ENCODE measurements at places on chromosomes 3 and 15.

DNA sequence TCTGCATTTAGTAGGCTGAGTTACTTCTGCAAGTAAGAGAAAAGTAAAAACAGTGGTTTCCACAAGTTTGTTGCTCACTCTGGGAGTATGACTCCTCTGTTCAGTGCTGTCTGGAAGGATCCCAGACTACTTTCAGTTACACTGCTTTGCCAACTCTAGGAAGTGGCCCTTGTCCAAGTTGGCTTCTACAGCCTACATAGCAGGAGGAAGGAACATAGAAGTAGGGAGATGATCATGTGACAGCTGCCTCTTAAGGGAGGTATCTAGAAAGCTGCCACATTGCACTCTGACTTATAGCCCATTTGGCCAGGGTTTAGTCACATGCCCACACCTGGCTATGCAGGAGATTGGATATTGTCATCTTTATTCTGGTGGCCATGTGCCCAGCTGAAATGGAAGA lies 298.1 kb downstream of the NSUN3 start:
- DNase-seq, result peak; percentile 49

- no peak for DNase-seq
These were observed 3.1 kb downstream of the CPLX3 start for GRCh38 chr15:74829486-74829885.

DNA sequence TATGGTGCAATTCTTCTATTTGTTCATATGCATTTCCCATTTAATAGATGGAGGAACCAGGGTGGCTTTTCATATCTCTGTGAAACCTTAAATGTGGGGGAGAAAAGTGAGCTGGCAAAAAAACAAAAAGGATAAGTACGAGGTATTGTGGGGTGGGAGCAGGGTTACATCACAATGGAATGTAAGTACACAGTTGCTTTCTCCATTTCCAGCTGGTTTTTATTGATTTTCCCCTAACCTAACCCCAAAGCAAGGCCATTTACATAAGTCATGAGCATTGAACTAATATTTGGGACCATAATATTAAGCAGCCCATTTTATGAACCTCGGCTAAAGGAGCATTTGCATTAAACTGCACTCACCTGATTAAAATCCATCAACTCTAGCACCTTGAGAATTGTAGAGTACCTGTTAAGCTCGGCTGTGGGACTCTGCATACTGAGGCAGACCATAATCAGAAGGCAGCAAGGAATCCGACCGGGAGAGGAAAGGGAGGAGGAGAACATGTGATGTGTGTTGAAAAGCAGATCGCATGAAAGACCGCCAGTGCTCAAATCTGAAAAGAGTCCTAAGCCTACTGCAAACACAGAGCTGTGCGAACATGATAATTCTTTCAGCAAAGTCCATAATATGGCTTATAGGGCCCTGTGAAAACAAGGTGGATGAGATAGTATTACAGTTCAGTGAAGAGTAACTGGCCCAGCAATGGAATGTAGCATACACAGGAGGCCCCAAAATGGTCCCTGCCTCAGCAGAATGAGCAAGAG lies 513.4 kb downstream of the FHIT start:
- DNase-seq, result no peak

- no peak for DNase-seq
These were observed 113.5 kb upstream of the CHL1 start for GRCh38 chr3:83096-83495.

- no peak for DNase-seq
These were observed 219.9 kb downstream of the NFKBIZ start for GRCh38 chr3:102069211-102069662.

DNA sequence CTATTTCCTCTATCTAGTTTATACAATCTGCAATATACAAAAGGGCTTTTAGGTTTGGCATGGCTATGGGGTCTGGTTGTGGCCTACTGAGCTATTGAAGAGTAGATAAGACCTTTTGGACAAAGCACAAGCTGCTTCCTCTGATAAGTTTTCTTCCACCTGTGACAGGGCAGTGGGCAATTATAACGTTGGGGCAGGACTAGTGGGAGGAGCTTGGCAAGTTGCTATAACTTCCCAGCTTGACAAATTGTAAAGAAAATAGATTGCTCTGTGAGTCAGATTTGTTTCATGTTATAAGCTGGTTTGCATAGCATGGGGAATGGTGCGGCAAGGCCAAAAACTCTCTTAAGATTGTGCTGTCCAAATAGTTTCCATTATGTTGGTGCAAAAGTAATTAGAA lies 64.9 kb downstream of the SLC7A14 start:
- no peak for DNase-seq

DNA sequence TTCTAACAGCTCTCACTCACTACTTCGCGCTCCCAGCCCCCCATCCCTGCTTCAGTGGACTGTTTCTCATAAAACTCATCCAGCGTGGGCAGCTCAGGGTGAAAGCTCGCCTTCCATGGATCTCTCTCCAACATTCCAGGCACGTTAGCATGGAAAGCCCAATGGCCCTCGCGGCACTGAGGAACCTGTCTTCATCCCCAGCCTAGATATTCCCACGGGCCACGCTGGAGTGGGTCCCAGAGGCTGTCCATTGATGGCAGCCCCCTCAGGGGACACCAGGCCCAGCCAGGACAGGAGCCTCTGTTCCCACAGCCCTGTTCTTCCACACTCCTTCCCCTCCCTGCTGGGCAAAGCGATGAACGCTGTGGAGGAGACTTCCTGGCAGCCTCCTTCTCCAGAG lies 121.1 kb downstream of the SEC22A start:
- DNase-seq, result no peak

GRCh38 chr15:99732751-99733267 lies 428 bp downstream of the LYSMD4 start:
- peak; percentile 48 for DNase-seq

DNA sequence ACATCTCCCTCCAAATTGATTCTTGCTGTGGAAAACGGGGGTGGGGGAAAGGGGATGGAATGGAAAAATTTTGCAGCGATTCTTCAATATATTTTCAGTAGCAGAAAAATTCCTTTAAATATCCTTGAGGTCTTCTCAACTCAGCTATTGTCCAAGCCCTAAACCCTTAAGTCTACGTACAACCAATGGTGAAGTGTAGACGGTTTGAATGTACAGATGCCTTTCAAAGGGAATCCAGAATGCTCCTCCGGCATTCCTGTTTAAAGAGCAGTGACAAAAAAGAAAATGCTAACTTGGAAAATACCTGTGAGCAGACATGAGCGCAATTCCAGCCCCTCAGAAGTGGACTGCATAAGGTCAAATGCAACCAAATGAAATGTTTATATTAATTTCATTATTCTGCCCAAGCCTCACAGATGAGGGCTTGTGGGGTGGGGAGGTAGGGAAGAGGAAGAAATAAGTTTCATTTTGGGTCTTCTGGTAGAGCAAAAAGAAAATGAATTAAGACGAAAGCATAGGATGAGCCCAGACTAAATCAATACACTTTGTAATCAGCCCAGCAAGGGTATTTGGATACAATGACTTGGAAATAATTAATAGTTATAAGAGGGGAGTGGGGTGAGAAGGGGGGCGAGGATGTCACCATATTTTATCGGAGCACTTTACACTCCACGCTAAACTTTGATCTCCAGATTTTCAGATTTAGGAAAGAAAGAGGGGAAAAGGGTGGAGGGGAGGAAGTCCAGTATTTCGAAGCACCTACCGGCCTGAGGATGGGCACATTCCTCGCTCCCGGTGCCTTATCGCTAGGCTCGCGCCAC lies 2.7 kb downstream of the FOXP1 start:
- no peak for DNase-seq

DNA sequence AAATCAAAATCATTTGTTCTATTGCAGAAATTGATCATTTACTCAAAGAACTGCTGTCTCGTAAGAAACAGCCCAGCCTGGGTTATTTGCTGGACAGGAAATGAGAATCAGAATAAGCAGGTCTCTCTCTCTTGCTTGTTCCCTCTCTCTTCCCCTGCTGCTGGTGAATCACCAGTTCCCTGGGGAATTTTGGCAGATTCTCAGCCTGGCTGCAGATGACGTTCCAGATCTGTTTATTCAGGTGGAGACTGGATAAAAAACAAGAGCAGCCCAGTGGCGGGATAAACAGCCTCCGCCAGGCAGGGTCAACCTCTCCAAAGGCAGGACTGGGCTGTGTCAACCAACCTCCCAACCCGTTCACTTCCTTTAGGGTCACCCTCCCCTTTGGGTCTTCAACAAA lies 72.1 kb downstream of the LRIG1 start:
- DNase-seq, result peak; percentile 68

DNA sequence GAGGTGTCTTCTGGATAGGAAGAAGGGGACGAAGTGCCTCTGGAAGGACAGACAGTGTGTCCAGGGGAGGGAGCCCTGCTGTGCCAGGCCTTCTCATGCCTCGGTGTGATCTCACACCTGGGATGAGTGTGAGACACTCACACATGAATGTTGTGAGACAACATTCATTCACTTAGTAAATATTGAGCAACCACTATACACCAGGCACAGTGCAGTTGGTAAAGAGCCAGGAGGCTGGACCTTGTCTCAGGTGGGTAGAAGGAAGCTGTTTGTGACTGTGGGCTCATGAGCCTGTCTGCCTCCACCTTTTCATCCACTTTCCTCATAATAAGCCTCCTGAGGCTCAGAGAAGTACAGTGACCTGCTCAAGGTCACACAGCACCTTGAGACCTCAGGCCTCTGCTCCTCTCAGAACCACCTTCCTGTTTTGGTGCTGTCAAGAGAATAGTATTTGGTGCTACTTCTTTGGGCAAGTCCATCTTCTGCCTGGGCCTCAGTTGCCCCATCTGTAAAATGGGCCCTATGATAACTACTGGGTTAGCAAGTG lies 20.9 kb downstream of the SLC6A6 start:
- DNase-seq, result peak; percentile 52

GRCh38 chr15:79930516-79930915 lies 33.7 kb upstream of the MTHFS start:
- DNase-seq, result no peak

GRCh38 chr15:85154061-85154460 lies 172.4 kb downstream of the PDE8A start:
- DNase-seq, result no peak

DNA sequence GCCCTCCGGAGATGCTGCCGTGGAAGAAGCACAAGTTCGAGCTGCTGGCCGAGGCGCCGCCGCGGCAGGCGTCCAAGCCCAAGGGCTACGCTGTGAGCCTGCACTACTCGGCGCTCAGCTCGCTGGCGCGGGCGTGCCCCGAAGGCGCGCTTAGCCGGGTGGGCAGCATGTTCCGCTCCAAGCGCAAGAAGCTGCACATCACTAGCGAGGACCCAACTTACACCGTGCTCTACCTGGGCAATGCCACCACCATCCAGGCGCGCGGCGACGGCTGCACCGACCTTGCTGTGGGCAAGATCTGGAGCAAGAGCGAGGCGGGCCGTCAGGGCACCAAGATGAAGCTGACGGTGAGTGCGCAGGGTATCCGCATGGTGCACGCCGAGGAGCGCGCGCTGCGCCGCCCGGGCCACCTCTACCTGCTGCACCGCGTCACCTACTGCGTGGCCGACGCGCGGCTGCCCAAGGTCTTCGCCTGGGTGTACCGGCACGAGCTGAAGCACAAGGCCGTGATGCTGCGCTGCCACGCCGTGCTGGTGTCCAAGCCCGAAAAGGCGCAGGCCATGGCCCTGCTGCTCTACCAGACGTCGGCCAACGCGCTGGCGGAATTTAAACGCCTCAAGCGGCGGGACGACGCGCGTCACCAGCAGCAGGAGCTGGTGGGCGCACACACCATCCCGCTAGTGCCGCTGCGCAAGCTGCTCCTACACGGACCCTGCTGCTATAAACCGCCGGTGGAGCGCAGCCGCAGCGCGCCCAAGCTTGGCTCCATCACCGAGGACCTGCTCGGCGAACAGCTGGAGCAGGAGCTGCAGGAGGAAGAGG lies 1.3 kb downstream of the FAM43A start:
- DNase-seq, result peak; percentile 48

DNA sequence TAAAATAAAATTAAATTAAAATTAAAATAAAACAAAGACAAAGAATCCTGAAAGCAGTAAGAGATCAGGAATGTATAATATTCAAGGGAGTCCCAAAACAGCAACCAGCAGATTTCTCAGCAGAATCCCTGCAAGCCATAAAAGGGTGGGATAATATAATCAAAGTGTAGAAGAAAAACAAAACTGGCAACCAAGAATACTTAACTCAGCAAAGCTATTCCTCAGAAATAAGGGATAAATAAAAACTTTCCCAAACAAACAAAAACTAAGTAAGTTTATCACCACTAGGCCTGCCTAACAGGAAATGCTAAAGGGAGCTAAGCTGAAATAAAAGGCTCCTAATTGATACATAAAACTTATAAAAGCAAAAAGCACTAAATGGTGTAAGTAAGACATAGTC lies 29.8 kb downstream of the THBS1 start:
- DNase-seq, result no peak

DNA sequence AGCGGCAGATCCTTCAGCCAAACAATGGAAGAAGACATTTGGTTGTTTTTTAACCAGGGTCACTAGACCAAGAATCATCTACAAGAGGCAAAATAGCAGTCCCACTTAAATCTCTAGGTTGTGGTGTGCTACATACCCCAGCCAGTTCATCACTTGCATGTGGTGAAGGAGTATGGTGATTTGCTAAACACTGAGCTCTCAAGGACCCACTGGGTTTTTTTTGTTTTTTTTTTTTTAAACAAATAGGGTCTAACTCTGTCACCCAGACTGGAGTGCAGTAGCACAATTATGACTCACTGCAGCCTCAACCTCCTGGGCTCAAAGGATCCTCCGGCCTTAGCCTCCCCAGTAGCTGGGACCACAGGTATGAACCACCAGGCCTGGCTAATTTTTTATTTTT lies 508.0 kb downstream of the FOXP1 start:
- DNase-seq, result no peak

- DNase-seq, result no peak
These were observed 281.4 kb downstream of the ADAMTS17 start for GRCh38 chr15:100060276-100060926.

DNA sequence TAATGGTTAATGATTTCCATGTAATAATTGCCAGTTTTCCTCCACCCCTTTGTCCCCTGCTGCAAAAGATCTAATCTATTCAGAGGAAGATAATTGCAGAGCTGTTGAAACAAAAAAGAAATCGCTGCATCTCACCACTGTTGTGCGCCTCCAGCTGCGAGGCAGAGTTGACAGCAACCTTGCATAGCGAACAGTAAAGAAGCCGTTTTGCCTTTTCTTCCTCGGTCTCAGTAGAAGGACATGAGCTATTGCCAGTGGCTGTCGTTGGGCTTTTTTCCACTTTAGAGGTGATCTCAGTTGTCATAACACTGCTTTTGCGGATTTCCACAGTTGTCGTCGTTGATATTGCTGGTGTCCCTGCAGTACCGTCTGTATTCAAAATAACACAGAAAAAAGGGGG lies 314.2 kb downstream of the ZNF385D start:
- DNase-seq, result no peak

- DNase-seq, result no peak
These were observed 6.8 kb downstream of the LTK start for GRCh38 chr15:41506796-41507341.

GRCh38 chr15:63042877-63043334 lies 359 bp downstream of the TPM1 start:
- peak; percentile 49 for DNase-seq

- DNase-seq, result no peak
These were observed 539 bp downstream of the RASSF1 start for GRCh38 chr3:50340147-50340447.

DNA sequence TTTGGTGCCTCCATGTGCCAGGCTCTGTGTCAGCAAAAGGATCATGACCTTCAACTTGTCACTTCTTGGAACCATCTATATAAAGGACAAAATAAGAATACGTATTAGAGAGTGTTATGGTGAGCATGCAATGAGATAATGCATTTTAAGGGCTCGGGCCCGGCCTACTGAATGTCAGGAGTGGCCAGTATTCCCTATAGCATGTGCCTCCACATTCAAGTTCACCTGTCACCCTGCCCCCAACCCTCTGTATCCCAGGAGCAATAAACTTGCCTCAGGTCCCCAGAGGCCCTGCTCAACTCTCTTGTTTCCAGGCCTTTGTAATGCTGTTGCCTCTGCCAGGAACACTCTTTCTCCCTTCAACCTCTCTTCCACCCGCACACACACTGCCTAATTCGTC lies 90.2 kb upstream of the SLC6A11 start:
- DNase-seq, result no peak
